ENCODE measurements at places on chromosomes 12 and 14.
A peak's percentile ranks its signal among the peaks of the same experiment; 100 is the strongest.

- DNase-seq: no peak
- H3K27ac ChIP-seq: no peak overlapping the region
- H3K36me3 ChIP-seq: no peaks in the 10 kb centered on the region
- peaks cover 33% of the 10 kb centered on the region for H3K4me1 ChIP-seq
- peaks cover 82% of the 10 kb centered on the region for H3K27me3 ChIP-seq
Observed at GRCh38 chr14:36664322-36665193, 2.9 kb downstream of the PAX9 start.

GRCh38 chr12:101040936-101041335 is 169.1 kb downstream of the SLC5A8 start:
- no peak overlapping the region for H3K27ac ChIP-seq
- no peak overlapping the region for H3K4me3 ChIP-seq
- no peaks in the 10 kb centered on the region for H3K36me3 ChIP-seq

DNA sequence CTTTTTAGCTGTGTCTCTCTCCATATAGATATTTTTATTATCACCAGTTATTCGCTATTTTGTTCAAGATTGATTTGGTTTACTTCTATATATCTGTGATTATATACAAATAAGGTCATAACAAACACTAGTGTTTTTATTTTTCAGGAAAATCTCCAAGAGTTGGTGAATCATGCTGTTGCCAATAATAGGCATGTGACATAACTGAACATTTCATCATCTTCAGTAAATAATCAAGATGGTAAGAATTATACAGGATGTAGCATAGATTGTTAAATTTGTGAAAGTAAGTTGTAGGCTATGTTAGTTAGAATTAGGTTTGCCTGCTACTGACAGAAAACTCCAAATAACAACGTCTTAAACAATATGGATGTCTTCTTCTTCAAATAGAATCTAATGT is 240.9 kb upstream of the PDE3A start:
- H3K4me3 ChIP-seq: no peak overlapping the region
- no peaks in the 10 kb centered on the region for H3K27me3 ChIP-seq
- no peaks in the 10 kb centered on the region for H3K36me3 ChIP-seq
- no peaks in the 10 kb centered on the region for H3K4me1 ChIP-seq

GRCh38 chr14:53035336-53036210 is 84.7 kb upstream of the FERMT2 start:
- H3K36me3 ChIP-seq: peaks cover 71% of the 10 kb centered on the region
- no peak for DNase-seq
- H3K27me3 ChIP-seq: no peaks in the 10 kb centered on the region
- no peak overlapping the region for H3K4me3 ChIP-seq

- H3K27me3 ChIP-seq: no peaks in the 10 kb centered on the region
- DNase-seq: no peak
- H3K36me3 ChIP-seq: no peaks in the 10 kb centered on the region
Observed at GRCh38 chr12:44384136-44384535, 492.0 kb downstream of the NELL2 start.

DNA sequence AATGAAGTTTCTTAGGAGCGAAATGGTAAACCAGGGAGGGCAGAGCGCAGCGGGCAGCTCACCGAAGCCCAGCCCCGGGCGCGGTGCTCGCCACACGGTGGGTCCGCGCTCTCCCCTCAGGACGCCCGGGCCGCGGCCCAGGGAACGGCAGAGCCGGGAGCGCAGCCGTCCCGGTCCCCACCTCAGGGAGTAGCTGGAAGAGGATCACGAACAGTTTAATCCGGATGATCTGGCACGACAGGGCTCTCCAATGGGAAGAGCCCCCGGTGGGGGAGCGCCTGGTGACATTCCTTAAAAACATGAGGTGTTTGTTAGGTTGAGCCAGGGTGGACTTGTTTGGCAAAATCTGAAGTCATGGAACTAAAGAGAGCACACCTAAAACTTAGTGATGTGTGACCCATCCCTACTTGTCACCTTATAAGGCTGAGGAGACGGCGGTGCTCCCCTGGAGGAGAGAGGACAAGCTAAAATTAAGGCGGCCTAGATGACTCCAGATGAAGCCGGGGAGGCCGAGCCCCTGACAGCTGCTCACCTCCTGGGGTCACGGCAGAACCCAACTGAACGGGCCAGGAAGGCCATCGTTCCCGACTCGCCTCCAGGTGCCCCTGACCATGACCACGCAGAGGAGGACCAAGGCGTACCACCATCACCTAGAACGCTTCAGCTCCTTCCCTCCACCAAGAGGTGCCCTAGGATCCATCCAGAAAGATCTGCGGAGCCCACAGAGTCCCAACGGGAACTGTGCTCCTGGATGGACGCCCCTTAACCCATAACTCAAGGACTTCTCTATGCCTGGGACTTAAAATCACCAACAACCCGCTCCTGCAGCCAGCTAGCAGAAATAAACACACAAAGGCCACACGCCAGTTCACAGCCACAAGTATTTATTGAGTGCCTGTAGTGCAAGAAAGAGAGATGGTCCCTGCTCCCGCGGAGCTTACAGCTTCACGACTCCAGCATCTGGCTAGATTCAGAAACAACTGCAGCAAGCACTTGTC is 866 bp upstream of the PITPNM2 start:
- H3K27me3 ChIP-seq: no peaks in the 10 kb centered on the region
- H3K27ac ChIP-seq: peak overlapping the region; percentile 81
- DNase-seq: no peak
- peak overlapping the region; percentile 76 for H3K4me3 ChIP-seq

GRCh38 chr12:131917139-131917710 is 11.9 kb upstream of the PUS1 start:
- peaks cover 34% of the 10 kb centered on the region for H3K36me3 ChIP-seq
- no peaks in the 10 kb centered on the region for H3K4me1 ChIP-seq
- H3K27ac ChIP-seq: no peak overlapping the region

DNA sequence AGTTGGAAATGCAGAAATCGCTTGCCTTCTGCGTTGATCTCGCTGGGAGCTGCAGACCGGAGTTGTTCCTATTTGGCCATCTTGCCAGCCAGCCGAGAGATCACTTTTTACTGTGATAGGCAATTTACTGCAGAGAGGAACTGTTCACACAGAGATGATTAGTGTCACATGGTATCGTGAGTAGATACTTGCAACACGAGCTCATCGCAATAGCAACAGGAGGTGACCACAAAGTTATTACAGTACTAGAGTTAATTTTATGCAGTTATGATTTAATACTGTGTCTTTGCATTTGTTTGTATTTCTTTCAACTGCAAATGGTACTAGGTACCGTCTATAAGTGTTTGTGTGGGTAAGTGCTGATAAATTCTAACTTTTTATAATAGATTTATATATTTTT is 27.8 kb downstream of the NOPCHAP1 start:
- no peak overlapping the region for H3K4me3 ChIP-seq
- DNase-seq: no peak
- no peaks in the 10 kb centered on the region for H3K27me3 ChIP-seq
- no peak overlapping the region for H3K27ac ChIP-seq
- peaks cover 90% of the 10 kb centered on the region for H3K36me3 ChIP-seq

- H3K36me3 ChIP-seq: peaks cover 71% of the 10 kb centered on the region
- peaks cover 22% of the 10 kb centered on the region for H3K4me1 ChIP-seq
- H3K27me3 ChIP-seq: no peaks in the 10 kb centered on the region
- peak overlapping the region; percentile 44 for H3K27ac ChIP-seq
- H3K4me3 ChIP-seq: peak overlapping the region; percentile 55
- DNase-seq: no peak
Observed at GRCh38 chr14:24172261-24172860, 481 bp downstream of the REC8 start.

DNA sequence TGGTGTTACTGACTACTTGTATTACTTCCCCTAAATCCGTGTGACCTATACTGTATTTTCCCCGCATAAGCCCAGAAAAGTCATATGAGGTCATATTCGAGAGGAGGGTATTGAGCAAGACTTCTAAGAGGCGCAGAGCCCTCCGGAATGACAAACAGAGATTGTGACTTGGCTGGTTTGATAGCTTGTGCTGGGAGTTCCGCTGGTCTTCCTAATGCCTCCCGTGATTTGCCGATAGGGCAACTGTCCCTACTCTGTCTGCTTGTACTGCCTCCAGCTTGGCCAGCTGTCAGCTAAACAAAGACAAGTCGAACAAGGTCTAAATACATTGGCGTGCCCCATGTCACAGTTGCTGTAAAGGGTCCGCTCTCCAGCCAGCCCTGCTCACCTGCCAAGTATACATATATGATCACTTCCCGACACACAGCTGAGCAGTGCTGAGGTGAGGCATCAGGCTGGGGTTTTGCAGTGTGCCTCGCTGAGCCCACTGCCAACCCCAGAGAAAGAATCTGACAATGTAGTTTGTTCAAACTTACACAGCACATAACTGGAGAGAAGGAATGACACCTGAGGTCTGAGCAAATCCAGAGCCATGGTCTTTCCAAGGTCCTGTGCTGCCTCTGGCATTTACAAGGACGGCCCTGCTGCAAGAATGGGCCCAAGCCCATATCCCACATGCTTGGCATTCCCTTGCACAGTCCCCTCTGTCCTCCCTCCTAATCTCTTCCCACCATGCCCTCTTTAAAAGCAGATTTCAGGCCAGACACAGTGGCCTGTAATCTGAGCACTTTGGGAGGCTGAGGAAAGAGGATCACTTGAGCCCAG is 23.7 kb downstream of the LGMN start:
- H3K27me3 ChIP-seq: peaks cover 11% of the 10 kb centered on the region
- H3K4me3 ChIP-seq: no peak overlapping the region
- no peaks in the 10 kb centered on the region for H3K36me3 ChIP-seq

DNA sequence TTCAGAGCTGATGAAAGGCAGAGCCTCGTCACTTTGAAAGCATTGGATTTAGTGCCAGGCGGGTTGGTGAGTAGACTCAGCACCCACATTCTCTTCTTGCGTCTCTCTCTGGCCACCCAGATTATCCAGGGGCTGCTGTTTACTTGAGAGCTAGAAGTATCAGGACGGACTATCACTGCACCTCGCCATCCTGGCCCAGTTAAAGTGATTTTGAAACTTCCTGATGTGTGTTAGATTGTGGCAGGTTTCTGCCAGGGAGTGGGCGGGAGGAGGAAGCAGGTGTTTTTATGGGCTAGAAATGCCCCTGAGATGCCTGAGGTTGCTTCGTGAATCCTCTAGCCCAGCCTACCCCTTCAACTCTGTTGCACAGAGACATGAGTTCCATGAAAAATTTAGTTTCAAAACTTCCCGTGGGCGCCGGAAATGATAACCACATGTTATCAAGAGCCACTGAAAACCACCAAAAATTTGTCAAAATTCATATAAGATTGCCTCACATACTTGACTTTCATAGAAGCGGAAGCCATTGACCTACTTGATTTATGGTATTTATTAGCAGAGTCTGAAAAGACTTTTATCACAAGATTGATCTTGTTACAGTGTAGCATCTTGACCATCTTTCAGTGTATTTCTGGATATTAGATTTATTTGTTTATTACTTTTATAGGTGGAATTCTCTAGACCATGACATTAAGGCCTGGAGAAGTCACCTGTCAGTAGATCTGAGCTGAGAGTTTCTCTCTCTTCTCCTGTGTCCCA is 466.0 kb downstream of the RAD51B start:
- DNase-seq: peak; percentile 68
- H3K4me3 ChIP-seq: peak overlapping the region; percentile 14

DNA sequence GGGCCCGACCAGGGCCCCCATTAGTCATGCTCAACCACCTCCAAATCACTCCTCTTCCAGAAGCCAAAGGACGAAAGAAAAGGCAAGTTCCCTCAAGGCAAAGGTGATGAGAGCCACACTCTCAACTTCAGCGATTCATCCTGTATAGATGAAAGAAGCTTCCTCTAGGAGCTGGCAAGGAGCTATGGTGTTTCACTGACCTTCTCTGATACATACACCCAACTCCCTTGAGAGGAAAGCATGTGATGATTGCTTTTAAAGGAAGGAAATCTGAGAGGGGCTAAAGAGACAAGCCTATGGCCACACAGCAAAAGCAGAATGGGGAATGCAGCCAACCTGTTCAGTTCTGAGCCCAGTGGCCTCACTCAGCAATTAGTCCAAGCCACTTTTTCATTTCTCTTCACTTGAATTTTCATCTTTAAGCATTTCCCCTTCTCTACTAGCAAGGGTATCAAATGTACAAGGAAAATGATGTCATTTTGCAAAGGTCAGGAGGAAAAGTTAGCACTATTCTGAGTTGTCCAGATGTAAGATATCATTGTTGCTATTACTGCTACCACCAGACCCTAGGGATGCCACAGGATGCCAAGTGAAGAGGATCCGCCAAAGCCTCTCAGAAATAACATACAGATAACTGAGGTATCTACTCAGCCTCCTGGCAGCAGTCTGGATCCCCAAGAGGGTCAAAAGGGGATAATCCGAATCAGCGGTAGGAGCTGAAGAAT is 82.5 kb downstream of the MAP3K9 start:
- no peak overlapping the region for H3K4me3 ChIP-seq
- H3K4me1 ChIP-seq: no peaks in the 10 kb centered on the region
- no peak for DNase-seq

DNA sequence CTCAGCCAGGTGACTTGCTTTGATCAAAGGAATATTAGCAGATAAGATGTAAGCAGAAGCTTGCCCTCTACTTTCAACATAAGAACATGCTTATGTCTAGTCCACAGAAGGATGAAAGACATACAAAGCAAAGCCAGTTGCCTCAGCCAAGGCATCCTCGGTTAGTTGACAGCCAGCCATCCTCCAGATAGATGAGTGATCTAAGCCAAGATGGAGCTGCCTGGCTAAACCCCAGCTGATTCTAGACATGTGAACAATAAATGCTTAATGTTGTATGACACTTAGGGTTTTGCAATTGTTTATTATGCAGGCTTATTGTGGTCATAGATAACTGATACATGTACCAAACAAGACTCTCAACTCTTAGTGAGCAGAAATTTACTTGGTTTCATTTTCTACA is 157.6 kb upstream of the TMTC2 start:
- no peak for DNase-seq
- no peaks in the 10 kb centered on the region for H3K27me3 ChIP-seq
- H3K4me3 ChIP-seq: no peak overlapping the region
- H3K36me3 ChIP-seq: no peaks in the 10 kb centered on the region
- no peak overlapping the region for H3K27ac ChIP-seq
- no peaks in the 10 kb centered on the region for H3K4me1 ChIP-seq

DNA sequence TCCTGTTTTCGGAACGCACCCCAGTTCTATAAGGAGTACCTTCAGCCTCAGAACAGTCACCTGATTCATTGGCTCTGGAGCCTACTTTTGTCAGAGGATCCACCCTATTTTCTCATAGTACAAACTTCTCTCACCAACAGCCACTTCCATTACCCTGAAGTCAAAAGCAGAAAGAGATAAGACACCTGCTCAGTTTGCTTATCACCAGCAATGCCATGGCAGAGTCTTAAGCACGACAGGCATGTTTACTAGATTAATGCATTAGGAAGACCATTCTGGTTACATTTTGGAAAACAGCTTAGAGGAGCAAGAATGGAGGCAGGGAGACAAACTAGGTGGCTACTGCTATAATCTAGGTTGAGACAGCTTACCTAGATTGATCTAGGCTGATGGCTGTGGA is 67.7 kb downstream of the GXYLT1 start:
- H3K27me3 ChIP-seq: no peaks in the 10 kb centered on the region
- no peak overlapping the region for H3K4me3 ChIP-seq
- peaks cover 7% of the 10 kb centered on the region for H3K36me3 ChIP-seq
- H3K4me1 ChIP-seq: no peaks in the 10 kb centered on the region
- DNase-seq: no peak

All from activated T-cell treated with anti-CD3 and anti-CD28 coated beads, Interleukin-2, amount 50 U/mL, for 24 hours (primary cell).